ENCODE measurements at places on chromosomes 13 and 19. TPM values are rescaled to one million over a fixed set of nuclear protein-coding genes. Genes with fewer than 3 reads are reported as not detected.

The SBK2 gene
- polyA plus RNA-seq = 1.3 TPM

The PDX1 gene
- not detected for polyA plus RNA-seq

The DCT gene
- polyA plus RNA-seq = 2.1 TPM

The OR7D4 gene
- polyA plus RNA-seq = not detected

The ZNF547 gene
- polyA plus RNA-seq = 4.7 TPM

The ZIM2 gene
- 9.7 TPM for polyA plus RNA-seq

The NLRP7 gene
- polyA plus RNA-seq = 14.5 TPM

The RFX1 gene
- polyA plus RNA-seq = 40.9 TPM

The RAB3A gene
- 6.3 TPM for polyA plus RNA-seq

The ZNF471 gene
- polyA plus RNA-seq = 7.0 TPM

The CADM4 gene
- 7.8 TPM for polyA plus RNA-seq

The OR7C1 gene
- 4.2 TPM for polyA plus RNA-seq

The IPO5 gene
- 465 TPM for polyA plus RNA-seq
